Stimulated activated CD4-positive, alpha-beta T cell treated with anti-CD3 and anti-CD28 coated beads, Interleukin-1b, Interleukin-23, amount 100 ng/mL, for 24 hours (primary cell): ENCODE measurements at places on chromosomes 12 and 14.

DNA sequence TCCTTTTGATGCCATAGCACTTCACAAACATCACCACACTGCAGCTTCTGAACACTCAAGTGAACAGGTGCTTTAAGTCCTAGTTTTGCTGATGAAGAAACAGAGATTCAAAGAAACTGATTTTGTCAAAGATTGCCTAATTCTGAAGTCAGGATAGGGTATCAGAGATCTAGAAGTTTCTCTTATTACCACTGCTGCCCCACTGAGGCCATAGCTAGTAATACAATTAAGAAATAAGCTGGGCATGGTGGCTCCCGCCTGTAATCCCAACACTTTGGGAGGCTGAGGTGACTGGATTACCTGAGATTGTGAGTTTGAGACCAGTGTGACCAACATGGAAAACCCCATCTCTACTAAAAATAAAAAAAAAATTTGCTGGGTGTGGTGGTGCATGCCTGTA lies 458.3 kb upstream of the SEL1L start:
- no peak for DNase-seq

DNA sequence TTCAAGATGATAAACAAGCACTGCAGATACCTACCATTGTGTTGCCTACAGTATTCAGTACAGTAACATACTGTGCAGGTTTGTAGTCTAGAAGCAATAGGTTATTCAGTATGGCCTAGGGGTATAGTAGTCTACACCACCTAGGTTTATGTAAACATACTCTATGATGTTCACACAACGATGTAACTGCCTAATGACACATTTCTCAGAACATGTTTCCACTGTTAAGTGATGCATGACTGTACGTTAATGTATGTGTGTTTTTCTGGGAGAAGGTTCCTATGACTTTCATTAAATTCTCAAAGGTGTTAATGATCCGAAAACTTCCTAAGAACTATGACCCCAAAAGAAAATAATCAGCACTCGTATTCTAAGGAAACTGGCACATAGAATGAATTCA lies 20.9 kb upstream of the CALM1 start:
- DNase-seq: no peak

GRCh38 chr12:116381744-116382685 lies 104.5 kb upstream of the MED13L start:
- no peak for DNase-seq

DNA sequence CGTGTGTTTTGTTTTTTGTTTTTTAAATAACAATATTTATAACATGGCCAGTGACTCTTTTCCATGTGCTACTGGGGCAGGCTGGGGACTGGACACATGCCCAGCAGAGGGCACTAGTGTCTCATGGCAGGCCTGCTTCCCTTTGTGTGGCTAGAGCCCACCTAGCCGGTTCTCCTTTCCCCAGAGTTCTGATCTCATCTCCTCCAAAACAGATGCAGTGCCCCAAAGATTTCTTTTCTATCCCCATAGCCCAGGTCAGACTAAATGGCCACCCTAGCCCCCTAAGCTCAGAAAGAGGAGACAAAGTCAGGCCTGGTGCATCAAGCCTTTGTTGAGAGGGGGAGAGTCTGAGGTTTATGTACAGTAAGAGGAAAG lies 21.2 kb downstream of the PRPF40B start:
- DNase-seq: peak; percentile 69

GRCh38 chr14:100199240-100199860 lies 39.6 kb upstream of the YY1 start:
- no peak for DNase-seq

- DNase-seq: no peak
Measured at GRCh38 chr14:24285351-24285750, 14.0 kb upstream of the RABGGTA start.

DNA sequence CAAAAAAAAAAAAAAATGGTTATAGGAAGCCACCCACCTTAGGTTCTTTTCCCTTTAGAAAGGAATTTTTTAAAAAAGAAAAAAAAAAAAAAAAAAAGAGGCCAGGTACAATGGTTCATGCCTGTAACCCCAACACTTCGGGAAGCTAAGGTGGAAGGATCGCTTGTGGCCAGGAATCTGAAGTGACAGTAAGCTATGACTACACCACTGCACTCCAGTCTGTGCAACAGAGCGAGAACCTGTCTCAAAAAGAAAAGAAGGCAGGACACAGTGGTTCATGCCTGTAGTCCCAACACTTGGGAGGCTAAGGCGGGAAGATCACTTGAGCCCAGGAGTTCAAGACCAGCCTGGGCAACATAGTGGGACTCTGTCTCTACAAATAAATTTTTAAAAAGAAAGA lies 36.0 kb downstream of the SPTLC2 start:
- no peak for DNase-seq

DNA sequence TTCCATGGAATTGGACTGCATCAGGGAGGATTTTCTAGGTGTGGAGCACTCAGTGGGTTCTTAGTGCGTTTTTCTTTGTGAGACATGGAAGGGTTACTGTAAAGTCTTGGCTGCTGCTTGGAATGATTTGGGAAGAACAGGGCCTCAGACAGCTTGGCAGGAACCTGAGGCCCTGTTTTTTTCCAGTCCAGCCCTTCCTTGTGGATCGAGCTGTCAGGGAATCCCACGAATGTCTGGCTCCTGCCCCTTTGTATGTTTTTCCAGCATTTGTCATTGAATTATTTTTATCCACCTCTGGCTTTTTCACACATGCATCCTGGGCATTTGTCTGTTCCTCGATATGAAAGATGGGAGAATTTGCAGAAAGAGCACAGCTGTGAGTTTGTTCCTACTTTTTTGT lies 158.5 kb downstream of the TGFB3 start:
- DNase-seq: no peak

DNA sequence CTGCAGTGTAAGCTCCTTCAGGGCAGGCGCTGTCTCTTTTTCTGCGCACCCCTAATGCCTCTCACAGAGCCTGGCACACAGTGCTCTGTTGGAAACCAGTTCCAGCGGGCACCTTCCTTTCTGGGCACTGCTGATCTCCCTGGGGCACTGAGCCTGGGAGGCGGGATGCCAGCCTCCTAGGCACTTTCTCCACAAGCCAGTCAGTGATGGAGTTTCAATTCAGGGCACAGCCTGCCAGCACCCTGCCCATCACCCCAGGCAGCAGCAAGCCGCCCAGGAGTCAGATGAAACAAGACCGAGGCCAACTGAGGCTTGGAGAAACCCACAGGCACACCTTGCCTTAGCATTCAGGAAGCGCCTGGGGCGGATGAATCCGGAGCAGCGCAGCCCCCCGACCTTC lies 5.7 kb upstream of the CTDSP2 start:
- DNase-seq: no peak

DNA sequence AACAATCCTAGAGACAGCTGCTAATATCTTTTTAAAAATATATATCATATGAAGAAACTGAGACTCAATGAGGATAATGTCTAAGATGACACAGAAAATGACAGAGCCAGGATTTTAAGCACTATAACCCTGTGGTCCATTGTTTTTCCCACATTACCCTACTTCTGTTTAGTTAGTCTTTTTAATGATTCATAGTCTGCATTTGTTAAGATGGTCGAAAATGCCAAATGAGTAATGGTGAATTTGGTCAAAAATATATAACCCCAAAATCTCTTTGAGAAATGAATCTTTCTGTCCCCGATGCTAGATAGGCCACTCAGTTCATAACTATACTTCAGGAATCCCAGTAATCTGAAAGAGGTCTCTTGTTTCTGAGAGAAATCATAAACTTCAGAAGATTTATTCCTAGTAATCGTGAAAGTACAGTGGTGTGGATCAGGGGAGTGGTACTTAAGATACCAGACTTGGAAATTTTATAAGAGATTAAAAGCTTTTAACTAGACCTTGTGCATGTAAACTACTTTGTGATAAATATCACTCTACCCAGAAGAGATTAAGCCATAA lies 10.8 kb downstream of the RTRAF start:
- no peak for DNase-seq

GRCh38 chr14:68563251-68564131 lies 229.4 kb downstream of the ZFP36L1 start:
- no peak for DNase-seq

DNA sequence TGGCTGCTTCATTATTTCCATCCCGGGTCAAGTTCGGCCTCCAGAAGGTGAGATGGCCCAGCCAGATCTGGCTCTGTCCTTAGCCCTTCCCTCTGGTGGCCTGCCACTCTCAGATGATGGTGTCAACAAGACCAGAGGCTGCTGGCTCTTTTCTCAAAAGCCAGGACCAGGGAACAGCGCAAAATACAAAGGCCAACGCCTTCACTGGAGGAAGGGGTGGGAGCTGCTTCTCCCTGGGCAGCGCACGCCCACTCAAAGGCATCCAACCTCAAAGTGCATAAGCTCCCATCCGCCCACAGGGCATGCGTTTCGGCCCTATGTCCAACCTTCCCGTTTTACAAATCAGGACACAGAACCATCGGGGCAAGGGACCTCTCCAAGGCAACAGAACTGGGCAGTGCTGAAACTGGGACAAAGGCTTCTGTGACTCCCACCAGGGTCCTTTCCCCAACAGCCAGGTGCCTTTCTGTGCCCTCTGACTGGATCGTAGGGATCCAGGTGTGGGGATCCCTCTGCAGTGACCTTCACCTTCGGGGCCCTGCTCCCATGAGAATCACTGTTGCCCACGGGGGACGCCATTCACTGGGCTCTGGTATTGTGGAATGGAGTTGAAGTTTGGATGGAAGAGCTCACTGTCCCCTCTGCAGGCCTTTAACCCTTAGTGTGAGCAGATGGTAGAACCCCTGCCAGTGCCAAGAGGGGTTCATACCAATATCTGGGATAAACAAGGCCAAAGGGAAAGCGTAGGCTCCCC lies 76.8 kb downstream of the NINJ2 start:
- DNase-seq: no peak

DNA sequence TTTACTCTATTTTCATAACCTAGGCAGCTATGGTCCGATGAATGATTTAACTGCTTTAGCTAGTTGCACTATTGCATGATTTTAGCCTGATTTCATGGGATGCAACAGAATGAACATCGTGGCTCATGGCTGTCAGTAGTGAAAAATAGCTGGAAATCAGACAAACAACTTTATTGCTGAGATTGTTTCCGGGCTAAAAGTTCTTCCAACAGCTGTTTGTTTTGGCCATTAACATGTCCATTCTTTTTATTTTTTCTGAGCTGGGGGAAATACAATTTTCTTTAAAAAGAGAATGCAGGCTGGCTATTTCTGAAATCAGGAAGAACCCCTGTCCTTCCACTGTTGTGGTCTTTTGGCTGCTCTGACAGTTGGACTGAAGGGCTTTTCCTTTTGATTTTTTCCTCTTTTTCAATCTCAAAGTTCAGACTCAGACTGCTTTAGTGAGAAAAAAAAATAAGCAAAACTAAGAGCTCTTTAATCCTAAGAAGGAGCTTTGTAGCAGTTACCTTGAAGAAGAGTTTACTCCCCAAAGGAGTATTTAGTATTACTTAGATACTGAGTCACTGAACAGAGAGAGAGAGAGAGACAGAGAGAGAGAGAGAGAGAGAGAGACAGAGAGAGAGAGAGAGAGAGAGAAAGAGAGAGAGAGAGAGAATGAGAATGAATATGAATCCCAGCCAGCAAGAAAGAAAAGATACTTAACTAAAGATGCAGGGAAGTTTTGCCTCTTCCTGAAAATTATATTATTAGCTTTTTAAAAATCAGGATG lies at the start of gene NAV3:
Gene NAV3, plus strand, starts transcription at position 312 of the 769 bp plus-strand sequence. CDS start 568 bp downstream, outside the sequence.
- DNase-seq: no peak

GRCh38 chr12:96313606-96314005 lies 86.6 kb downstream of the CDK17 start:
- no peak for DNase-seq

DNA sequence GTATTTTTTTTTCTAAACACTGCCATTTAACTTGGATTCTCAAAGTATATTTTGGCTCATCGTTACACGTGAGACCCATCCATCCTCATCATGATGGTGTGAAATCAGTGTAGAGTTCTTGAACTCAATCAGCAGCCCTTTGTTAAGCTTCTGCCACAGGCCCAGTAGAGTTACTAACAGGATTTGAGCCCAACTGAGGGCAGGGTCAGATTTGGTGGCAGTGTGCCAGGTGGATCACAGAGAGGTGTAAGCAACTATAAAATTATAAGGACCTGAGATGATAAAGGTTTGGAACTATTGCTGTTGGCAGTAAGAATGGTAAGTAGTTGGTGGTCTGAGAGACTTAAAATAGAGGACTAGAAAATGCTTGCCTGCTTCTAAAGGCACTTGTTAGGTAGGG lies 72.8 kb downstream of the RASSF8 start:
- DNase-seq: no peak

- no peak for DNase-seq
Measured at GRCh38 chr12:100565987-100566545, 7.4 kb upstream of the GAS2L3 start.

GRCh38 chr12:64991121-64991611 lies 129.9 kb downstream of the WIF1 start:
- no peak for DNase-seq
